ENCODE measurements at places on chromosomes 11 and 22.

DNA sequence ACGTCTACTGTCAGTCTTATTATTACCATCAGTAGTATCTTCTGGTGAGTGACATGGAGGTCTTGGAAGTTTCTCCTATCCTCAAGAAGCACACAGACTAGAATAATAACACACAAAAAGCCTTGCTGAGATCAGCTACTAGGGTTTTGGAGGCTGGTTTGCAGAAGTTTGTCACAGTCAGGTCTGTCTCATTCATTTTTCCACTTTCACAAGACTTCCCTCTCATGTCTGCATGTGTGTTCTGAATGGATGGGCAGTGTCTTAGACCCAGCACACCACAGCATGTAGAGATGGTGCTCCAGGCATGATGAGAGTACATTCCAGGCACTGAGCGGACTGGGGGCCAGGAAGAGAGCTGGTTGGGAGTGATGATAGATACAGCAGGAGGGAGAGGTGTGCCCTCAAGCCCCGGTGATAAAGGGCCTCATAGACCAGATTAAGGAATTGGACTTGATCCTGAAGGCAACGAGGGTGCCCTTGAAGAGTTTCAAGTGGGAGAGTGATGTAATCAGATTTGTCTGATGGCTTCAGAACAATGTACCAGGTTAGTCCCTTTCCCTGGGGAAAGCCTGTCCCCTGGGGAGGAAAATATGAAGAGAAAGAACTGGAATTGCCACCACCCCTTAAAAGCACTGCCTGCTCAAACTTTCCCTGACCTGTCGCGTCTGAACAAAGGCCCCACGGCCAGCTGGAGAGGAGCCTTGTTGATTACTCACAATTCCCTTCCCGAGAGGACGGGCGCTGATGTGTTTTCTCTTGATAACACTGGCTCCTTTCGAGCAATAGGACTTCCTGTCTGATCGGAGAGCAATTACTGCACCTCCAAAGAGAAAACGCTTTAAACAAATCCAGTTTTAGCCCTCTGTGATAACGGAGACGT, 45.1 kb upstream of the LMO2 start:
- peak; percentile 64 for DNase-seq

DNA sequence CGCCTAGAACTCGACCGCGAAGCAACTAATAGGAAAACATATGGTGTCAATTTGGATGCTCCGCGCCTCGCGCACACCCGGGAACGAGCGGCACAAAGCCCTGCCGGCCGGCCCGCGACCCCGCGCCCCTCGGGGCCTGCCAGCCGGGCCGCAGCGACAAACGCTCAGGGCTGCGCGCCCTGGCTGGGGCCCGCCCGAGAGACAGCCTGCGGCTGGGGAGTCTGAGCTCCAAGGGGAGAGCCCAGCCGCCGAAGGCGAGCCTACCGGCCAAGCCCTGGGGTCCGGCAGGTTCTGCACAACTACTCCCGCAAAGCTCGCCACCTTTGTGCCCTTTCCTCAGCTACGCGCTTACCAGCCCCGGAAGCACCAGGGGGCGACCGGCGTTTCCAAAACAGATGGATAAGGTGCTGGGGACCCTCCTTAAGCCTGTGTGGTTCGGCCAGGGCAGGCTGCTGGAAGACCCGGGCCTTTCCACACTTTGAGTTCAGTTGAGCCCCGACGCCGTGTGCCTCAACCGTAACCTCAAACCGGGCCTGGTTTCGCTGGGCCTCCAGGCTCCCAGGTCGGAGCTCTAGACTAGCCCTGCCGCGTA, 6.0 kb downstream of the PAX6 start:
- DNase-seq = no peak

GRCh38 chr22:37175414-37176281, 12.4 kb downstream of the C1QTNF6 start:
- DNase-seq = no peak

DNA sequence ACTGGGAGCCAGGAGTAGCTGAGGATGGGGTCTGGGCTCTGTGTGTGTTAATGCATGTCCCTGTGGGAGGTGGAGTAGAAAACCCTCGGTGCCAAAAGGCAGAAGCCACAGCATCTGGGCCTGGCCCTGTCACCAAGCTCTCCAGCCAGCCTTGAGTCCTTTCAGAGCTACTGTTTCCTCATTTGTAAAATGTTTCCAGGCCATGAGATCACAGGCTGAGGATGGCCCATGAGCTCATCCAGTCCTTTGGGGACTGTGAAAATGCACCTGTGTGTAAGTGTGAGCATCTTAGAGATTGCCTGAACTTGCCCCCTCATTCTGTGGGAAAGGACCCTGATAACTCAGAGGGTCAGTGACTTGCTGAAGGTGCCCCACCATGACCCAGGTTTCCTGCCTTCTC, 9.1 kb downstream of the ANKK1 start:
- DNase-seq = no peak

- DNase-seq = peak; percentile 28
Observed at GRCh38 chr11:82701847-82702520, 31.7 kb downstream of the FAM181B start.

- DNase-seq = no peak
Observed at GRCh38 chr22:47398921-47399790, 636.7 kb downstream of the TBC1D22A start.

GRCh38 chr11:112467721-112468120, 207.1 kb upstream of the PLET1 start:
- DNase-seq = no peak

DNA sequence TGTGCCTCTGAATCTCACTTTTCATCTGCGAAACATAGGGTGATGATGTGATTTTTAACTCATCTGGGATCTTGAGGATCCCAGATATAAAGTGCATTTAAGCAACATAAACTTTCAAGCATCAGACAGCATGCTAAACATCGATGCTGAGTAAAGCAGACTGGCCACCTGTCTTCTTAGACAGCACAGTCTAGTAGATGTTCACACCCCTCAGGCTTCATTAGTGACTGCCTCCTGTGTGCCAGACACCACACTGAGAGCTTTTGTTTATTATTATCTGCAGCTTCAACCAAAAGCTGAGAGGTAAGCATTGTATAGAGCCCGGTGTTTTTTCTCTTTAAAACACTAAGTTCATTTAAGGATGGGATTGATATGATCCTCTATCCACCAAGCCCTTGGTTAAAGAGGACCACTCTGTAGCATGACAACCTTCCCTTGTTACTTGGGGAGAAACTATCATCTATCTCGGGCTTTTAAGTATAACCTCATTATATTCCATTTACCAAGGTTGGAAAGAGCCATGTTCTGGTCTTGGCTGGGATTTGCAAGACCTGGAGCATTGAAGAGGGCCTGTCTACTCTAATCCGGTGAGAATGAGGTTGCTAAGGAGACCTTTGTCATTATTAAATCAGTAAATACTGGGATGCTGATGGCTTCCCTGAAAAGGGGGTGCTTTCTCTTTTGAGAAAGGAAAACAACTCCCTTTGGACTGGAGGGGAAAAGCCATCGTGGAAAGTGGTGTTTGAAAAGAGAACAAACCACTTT, 114.2 kb upstream of the SEZ6L start:
- no peak for DNase-seq

GRCh38 chr11:69470793-69471728, 10.4 kb upstream of the LINC01488 start:
- peak; percentile 65 for DNase-seq

- DNase-seq = peak; percentile 29
Observed at GRCh38 chr11:16632295-16633200, 105.9 kb upstream of the C11orf58 start.

DNA sequence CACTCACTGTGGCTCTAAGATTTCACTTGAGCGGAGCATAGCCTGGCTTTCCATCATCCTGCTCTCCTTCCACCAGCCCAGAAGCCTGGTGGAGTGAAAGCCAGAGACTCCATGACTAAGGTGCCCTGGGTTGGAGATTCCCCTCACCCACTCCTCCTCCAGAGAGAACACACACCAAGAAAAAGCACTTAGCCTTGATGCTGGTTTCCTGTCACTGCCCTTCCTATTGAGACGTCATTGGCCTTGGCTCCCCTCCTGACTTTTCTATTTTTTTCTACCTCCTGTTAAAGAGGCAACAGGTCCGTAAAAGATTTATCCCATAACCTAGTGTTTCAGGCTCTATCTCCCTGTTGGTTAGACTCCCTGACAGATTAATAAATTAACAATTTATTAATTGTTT, 38.5 kb upstream of the APLNR start:
- no peak for DNase-seq

DNA sequence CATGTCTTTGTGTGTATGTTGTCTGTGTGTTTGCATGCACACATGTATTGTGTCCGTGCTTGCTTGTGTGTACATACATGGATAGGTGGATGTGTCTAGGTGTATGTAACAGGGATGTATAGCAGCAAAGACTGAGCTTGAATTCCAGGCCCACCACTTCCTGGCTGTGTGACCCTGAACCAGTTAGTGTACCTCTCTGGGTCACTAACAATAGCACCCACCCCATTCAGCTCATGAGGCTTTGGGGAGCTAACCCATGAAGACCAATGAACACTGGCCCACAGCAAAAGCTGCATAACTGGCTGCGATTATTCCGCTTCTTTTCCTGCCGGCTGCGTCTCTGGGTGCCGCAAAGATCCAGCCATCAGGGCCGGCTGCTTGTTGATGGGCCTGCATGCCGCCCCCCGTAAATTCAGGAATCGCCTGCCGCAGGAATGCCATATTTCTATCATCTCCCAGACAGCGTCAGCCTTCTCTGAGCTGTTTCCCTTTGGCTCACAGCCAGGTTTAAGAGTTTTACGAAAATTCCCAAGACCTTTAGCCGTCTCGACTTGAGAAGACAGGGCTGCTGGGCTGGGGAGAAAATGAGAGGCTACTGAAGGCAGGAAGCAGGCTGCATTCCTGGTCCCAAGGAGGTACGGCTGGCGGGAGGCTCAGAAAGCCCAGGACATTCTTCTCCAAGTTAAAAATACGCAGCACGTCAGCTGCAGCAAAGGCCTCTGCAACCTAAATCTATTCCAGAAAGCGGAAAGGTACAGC, 224.6 kb downstream of the MN1 start:
- peak; percentile 78 for DNase-seq

GRCh38 chr11:36540998-36541397, 26.8 kb upstream of the RAG1 start:
- DNase-seq = peak; percentile 46

GRCh38 chr22:19770349-19771220, 10.0 kb downstream of the TBX1 start:
- DNase-seq = no peak

- DNase-seq = no peak
Observed at GRCh38 chr11:131036514-131036913, 120.2 kb upstream of the SNX19 start.

GRCh38 chr22:48701296-48702030, 1126.2 kb downstream of the BRD1 start:
- DNase-seq = no peak

DNA sequence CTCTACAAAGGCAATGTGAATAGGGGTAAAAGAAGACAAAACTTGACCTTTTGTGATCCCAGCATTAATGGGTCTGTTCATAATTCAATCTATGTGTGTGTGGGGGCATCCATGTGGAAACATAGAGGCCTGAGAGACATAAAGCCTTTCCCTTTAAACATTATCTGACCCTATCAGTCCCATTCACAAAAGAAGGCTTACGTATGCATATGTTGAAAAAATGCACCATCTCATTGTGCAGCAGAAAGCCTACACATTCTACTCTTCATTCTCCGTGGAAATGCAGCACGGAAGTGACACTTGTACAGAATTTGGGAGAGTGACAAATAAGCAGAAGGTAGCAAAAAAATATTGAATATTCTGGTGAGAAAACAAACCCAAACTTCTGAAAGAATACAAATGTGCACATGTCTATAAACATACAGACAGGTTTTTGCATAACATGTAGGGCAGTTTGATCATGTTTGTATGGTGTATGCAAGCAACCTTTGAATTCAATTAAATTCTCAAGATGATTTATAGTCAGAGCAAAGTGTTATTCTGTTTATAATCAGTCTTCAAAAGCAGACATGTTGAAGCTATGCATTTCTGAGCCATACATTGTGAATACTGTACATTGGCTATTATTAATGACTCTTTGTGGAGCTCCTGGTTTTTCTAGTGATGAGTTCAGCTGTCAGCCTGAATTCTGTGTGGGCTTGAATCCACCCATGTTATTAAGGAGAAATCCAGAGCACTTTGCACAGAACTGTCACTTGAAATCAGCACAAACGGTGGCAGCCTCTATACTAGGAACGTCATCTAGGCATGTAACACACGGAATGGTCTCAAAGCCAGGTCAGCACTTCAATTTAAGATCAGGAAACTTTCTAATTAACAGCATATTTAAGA, 236.8 kb downstream of the DCDC1 start:
- DNase-seq = no peak

DNA sequence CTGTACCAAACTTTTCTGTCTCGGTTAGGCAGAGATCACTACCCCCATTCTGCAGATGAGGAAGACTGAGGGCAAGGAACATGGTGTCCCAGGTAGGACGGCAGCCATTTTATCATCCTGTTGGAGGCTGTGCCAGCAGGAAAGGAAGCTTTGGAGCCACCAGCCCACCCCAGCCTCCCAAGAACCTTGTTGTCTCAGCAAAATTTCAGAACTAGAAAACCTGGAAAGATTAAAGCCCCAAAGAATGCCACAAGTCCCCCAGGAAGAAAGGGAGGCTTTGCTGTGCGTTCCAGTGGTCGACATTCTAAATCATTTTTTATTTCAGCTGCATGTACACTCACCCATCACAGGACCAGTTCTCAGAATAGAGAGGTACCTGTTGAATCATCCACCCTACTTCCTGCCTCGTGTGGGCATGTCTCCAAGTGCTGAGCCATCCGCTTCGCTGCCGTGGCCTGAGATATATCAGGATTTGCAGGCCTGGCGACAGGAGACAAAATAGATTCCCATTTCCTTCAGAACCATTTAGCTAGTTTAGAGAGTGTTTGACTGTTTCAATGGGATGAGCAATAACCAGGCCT, 13.0 kb upstream of the EIF3D start:
- peak; percentile 90 for DNase-seq

GRCh38 chr11:35558513-35558912, 33.1 kb upstream of the PAMR1 start:
- DNase-seq = peak; percentile 68

GRCh38 chr11:64419818-64420485, 61.0 kb downstream of the RPS6KA4 start:
- DNase-seq = peak; percentile 56

DNA sequence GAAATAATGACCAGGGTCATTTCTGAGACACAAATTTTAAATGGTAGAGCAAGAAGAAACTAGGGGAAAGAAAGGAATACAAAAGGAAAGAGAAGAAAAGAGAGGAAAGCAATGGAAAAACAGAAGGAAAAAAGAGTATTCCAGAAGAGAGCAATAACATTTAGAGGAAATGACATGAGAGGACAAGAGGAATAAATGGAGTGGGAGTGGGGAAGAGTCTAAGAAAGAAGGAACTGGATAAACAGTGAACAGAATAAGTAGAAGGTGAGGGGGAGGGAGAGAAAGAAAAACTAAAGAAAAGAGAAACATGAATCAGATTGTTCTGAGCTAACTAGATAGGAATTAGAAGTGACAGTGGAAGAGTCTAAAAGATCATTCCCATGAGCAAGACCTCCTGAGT, 28.4 kb downstream of the PRDM10 start:
- DNase-seq = peak; percentile 17

- peak; percentile 1 for DNase-seq
Observed at GRCh38 chr11:29616611-29617010, 400.2 kb downstream of the KCNA4 start.

- DNase-seq = peak; percentile 37
Observed at GRCh38 chr11:67060111-67060522, 3.5 kb downstream of the RHOD start.

All from EH (cell line).